ENCODE measurements at places on chromosomes 12 and 14. TPM values are rescaled to one million over a fixed set of nuclear protein-coding genes. Genes with fewer than 3 reads are reported as not detected.

BIN2 gene
- total RNA-seq: not detected

B3GNT4 gene
- total RNA-seq: 0.58 TPM

KLHL33 gene
- total RNA-seq: 0.17 TPM

PPHLN1 gene
- 73.8 TPM for total RNA-seq

ITGB7 gene
- 0.46 TPM for total RNA-seq

KRT5 gene
- total RNA-seq: not detected

BEGAIN gene
- total RNA-seq: 0.51 TPM

- DNase-seq: no peak
Observed at GRCh38 chr14:105271224-105271890, 23.0 kb downstream of the BTBD6 start.

DNA sequence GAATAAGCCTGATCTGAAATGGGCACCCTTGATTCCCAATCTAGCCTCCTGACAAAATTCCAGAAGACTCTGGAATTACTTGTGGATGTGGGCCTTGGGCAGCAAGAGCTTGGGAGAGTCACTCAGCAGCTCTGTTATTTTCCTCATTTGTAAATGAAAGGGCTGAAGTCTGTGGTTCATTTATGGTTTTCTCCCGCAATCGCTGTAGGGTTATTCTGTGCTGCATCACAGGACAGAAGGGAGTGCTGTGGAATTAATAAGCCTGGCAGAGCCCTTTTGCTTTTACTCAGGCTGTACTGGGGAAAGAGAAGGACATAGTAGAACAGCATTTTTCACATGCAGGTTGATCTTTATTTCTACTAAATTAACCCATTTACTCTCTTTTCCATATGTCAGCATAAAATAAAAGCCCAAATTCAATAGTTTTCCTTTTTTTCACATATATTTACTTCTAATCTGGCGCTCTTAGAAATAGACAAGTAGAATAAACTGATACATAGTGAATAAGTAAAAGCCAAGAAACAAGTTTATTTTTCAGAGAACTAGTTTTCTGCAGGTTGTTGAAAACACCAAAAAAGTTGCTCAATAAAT, 49.2 kb downstream of the DUSP16 start:
- DNase-seq: no peak

DNA sequence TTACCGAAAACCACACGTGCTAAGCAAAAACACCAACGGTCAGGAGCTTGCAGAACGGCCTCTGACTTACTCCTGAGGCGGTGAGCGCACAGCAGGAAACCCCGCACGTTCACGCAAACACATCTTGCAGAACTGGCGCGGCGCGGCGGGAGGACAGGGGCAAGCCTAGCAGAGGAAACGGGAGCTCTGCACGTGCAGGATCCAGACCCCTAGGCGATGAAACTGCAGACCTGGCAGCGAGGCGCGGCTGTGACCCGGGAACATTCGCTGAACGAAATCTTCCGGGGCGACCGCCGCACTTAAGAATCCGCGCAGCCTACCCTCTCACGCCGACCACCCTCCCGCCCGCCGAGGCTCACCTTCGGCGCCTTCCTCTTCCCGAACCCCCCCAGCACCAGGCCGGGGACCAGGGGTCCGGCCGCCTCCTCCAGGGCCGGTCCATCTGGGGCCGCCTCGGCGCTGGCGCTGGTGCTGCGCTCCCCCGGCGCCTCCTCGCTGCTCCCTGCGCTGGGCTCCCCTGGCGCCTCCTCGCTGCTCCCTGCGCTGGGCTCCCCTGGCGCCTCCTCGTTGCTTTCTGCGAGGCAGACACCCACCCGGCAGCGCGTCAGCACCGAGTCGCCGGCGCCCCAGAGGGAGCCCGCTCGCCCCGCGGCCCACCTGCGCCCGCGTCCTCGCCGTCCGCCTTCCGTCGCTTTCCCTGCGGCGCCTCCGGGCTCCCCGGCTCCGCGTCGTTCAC, 615 bp downstream of the DDX51 start:
- DNase-seq: no peak

DNA sequence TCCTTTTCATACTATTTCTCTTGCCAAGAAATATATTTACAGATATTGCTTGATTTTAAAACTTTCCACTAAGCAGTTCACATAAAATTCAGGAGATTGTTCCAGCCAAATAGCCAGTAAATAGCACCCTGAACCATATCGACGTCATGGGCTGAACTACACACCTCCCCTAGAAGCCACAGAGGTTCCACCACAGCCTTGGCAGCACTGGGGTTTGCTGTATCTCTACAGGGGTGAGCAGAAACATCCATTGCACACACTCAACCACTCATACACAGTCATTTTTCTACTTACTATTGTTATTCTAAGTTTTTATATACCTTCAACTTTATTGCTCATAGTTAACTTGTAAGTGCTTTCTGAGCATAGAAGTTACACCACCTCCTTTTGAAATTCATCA, 8.1 kb upstream of the EIF2S3B start:
- DNase-seq: no peak

DNA sequence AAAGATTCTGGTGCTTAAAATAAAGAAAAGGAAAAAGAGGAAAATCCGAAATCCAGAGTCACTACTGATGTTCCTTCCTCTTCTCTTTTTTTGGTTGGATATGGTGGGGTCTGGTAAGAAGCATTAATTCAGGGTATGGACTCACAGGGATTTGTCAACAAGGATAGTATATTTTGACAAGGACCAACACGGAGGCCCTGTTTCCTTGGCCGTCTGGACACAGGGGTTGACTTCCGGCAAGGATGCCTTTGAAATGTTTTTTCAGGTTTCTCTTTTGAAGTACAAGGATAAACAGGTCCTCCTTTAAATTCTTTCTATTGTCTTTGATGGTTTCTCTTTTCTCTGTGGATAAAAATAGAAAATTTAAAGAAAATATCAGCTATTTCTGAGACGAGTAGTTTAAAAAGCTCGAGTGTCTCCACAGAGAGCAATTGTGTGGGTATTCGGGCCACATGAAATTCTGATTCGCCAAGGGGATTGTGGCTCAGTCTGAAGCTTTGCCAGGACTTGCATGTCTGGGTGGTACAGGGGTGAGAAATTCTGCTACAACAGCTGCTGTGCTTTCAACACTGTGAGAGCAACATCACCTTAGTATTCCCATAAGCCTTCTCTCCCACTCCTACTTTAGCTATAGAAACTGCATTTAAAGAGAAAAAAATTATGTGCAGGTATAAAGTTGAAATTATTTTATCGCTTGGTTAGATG, 88.5 kb upstream of the CSRP2 start:
- DNase-seq: no peak

GRCh38 chr12:47224563-47225133, 144.9 kb upstream of the AMIGO2 start:
- no peak for DNase-seq

DNA sequence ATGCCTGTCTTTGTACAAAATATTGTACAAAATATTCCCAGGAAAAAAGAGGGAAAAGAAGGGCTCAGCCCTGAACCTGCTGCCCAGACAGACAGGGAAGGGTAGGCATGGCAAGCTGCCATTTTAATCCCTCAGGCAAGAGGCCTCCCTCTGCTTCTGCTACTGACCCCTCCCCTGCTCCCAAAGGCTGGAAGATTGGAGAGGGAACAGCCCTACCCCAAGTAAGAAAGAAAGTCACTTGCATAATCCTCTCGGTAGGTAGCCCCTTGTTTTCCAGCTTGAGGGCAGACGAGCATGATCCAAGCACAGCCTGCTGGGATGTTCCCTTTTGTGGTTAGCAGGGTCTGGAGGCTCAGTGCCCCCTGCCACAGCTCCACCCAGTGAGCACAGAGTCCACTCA, 20.7 kb downstream of the ADCY6 start:
- DNase-seq: no peak

- DNase-seq: no peak
Observed at GRCh38 chr14:63100552-63100951, 55.3 kb upstream of the KCNH5 start.

- DNase-seq: no peak
Observed at GRCh38 chr14:84749191-84749955, 780.6 kb upstream of the FLRT2 start.

DNA sequence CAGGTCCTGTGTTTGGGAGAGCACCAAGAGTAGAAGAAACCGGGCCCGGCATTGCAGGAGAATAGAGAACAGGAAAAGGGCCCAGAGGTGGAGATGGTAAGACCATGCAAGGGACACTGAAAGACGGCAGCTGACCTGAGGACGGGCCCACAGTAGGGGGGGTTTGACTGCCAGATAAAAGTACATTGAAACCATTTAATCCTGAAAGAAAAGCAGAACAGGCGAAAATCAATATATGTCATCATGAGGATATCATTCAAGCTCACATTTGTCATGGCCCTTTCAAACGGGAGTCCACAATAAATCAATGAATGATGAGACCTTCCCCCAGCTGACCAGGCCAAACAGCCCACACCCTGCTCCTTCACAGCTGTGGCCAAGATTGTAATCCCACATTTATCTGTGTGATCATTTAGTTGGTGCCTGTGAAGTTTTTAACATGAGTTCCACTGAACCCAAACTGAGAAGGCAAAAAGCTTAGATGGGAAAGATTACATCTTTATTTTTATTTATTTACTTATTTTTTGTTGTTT, 39.5 kb downstream of the E2F7 start:
- no peak for DNase-seq

GRCh38 chr12:17197971-17198370, 592.0 kb upstream of the LMO3 start:
- DNase-seq: no peak

- no peak for DNase-seq
Observed at GRCh38 chr12:46803517-46803916, 22.3 kb downstream of the SLC38A4 start.
